ENCODE measurements at places on chromosomes 11 and 22.

DNA sequence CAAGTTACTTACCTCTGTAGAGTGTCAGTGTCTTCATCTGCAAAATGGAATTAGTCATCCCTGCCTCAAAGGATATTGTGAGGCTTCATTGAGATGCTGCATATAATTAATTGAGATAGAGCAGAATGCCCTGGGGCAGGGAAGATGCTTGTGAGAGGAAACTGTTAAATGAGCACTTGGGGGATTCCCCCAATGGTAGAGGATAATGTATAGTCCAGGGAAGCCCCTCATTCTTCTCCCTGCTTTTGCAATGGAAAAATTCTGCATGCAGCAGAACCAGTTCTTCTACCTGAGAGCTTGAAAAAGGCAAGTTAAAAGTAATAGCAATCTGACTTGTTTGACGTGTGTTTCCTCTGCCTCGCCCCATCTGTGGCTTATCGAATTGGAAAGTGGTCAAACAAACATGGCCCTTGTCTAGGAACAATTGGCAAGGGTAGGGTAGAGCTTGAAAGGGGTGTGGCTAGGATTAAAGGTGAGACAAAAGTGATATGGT, 90.9 kb downstream of the NAV2 start:
- no peak for DNase-seq

DNA sequence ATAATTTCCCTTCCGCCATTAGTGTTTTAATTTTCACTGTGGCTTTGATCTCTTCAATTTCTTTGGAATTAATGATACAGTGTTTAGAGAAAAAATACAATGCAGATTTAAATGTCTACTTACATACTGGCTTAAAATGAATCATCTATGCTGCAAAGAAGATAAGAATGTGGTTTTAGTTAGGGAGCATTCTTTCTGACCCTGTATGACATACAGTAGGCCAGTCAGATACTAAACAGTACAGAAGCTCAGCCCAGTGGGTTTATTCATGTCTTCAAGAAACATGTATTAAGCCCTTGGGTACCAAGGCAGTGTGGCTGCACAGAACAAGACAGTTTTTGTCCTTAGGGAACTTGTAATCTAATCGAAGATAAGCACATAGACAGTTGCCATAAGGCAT, 268.8 kb downstream of the DDX10 start:
- peak; percentile 73 for DNase-seq

GRCh38 chr11:116614306-116615210, 158.2 kb downstream of the BUD13 start:
- DNase-seq, result no peak

GRCh38 chr11:64181506-64182411, 4.2 kb upstream of the STIP1 start:
- DNase-seq, result peak; percentile 84
